ENCODE measurements at places on chromosomes 6 and 20.

GRCh38 chr20:3121955-3122610 is 37.6 kb upstream of the AVP start:
- DNase-seq, result no peak

- DNase-seq, result no peak
Measured at GRCh38 chr6:107661291-107661690, 162.8 kb downstream of the SCML4 start.

- DNase-seq, result no peak
Measured at GRCh38 chr20:51193066-51193772, 170.3 kb upstream of the KCNG1 start.

DNA sequence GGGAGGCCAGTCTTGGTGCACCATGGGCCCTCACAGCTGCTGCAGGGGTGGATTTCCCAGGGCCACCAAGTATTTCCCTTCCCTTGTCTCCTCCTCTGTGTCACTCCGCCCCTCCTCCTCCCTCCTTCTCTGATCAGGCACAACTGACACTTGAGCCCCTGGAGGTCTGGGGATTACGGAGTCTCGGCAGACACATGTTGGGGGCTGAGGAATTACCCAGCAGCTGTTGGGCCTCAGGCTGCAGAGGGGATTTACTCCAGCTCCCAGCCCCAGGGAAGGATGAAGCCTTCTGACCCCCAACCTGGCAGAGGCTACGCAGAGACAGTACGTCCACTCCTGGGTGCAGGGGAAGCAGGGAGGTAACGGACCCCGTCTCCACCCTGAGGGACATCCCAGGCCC is 420.5 kb upstream of the SULF2 start:
- no peak for DNase-seq

DNA sequence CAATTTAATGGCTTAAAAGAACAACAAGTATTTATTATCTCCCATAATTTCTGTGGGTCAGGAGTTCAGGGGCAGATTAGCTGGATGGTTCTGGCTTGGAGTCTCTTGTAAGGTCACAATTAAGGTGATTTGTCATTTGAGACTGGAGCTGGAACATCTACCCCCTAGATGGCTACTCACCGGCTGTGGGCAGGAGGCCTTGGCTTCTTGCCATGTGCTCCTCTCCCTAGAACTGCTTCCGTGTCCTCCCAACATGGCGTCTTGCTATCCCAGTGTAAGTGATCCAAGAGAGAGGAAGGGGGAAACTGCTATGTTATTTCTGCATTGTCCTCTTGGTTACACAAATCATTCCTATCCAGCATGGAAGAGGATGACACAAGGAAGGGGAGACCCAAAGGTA is 210.2 kb upstream of the ECI2 start:
- no peak for DNase-seq

GRCh38 chr6:146546443-146547043 is 2.9 kb downstream of the RAB32 start:
- no peak for DNase-seq

- DNase-seq, result no peak
Measured at GRCh38 chr6:142822842-142823241, 122.1 kb downstream of the HIVEP2 start.

GRCh38 chr20:63196768-63197470 is 19.0 kb downstream of the YTHDF1 start:
- no peak for DNase-seq

DNA sequence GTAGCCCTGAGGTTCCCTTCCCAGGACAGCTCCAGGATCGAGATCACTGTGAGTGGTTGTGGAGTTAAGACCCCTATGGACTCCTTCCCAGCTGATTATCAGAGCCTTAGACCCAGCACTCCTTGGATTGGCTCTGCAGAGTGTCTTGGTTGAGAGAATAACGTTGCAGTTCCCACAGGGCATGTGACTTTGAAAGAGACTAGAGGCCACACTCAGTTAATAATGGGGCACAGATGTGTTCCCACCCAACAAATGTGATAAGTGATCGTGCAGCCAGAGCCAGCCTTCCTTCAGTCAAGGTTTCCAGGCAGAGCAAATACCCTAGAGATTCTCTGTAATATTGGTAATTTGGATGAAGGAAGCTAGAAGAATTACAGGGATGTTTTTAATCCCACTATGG is 5.2 kb upstream of the BTN2A2 start:
- DNase-seq, result no peak

DNA sequence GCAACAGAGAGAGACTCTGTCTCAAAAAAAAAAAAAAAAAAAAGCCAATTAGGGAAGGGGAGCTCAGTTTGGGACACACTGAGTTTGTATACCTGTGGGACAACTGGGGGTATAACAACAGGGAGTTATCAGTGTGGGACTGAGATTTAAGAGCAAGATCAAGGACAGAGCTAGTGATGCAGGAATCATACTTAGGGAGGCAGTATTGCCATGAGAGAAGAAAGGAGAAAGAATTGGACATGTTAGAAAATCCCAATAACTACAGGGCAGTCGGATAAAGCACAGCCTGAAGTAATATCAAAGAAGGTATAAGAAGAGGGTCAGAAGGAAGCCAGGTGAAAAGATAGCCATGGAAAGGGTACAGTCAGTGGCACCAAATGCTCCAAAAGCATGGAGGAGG is 121.2 kb downstream of the PTPRT start:
- DNase-seq, result no peak

DNA sequence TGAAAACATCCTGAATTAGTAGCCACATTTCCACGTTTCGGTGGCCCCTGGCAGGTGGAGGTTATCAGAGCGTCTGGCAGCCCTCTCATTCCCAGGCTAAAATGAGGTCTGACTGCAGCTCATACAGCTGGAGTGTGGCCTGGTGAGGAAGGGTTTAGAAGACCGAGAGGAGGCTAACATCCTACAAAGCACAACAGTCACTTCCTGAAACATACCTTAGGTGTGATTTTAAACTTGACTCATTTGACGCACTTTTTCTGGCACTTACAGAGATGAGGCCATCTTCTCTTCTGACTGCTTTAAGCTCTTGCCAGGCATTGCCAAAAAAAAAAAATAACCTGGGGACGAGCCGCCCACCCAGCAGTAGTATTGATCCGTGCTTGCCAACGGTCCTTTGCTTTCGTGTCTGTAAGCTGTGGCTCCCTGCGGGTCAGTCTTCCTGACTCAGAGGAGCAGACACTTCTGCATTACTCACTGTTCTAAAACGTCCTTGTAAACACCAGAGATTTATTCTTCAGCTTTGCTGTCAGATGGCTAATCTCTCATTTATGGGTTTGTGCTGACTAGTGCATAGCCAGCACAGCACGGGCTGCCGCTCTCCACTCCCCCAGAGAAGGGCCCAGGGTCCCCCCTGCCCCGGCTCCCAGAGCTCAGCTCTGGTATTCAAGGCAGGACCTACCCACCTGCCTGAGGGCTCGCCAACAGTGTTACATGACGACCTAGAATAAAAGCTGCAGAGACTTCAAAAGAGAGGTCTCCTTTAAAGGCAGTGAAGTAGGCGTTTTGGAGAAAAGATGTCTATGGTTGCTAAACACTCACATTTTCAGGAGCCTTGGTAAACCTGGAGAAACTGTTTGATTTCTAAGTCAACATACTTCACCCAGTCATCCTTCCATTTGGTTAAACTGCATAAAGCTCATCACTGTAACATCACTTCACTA is 78.5 kb upstream of the FRMD1 start:
- no peak for DNase-seq

GRCh38 chr6:23087471-23087870 is 518.1 kb downstream of the HDGFL1 start:
- DNase-seq, result no peak

- no peak for DNase-seq
Measured at GRCh38 chr6:106170030-106170791, 84.1 kb downstream of the PRDM1 start.

DNA sequence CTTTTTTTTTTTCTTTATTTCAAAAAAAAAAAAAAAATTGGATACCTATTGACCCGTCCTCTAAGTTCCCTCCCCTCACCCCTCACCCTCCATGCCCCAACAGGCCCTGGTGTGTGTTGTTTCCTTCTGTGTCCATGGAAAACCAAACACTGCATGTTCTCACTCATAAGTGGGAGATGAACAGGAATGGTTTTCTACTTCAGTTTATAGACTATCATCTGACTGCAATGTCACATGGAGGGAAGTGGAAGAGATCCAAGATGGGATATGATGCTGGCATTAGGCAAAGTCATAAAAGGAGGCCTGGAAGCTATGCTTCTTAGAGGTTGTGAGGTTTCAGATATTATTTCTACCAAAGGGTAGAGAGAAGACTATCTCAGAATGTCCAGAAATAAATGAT is 237.5 kb downstream of the MAFB start:
- no peak for DNase-seq

DNA sequence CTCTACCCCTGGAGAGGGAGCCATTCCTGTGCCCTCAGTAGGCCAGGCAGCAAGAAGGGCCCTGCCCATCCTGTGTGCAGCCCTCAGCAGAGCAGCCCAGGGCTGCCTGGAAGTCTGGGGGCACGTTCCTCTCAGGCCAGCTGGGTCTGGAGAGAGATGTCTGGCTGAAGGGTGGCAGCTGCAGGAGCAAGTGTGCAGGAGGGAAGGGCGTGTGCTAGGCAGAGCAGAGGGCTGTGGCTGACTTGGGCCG is 62.7 kb downstream of the NOL4L start:
- no peak for DNase-seq

DNA sequence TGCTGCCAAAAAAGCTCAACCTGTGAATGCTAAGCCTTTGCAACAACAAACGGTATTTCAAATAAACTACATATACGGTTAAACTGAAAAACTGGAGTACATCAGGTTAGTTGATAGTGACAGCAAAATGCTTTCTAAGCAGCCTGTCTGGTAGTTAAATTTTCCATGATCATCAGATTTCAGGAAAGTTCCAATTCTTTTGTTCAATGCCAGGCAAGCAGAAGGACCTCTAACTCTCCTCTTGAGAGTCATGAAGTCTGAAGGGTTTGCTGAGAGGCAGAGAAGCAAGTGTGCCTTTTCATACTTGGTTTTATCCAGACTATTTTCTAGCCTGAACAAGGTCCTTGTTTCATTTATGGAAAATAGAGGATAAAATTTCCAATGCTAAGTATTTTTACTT is 4.5 kb downstream of the FLRT3 start:
- DNase-seq, result no peak

DNA sequence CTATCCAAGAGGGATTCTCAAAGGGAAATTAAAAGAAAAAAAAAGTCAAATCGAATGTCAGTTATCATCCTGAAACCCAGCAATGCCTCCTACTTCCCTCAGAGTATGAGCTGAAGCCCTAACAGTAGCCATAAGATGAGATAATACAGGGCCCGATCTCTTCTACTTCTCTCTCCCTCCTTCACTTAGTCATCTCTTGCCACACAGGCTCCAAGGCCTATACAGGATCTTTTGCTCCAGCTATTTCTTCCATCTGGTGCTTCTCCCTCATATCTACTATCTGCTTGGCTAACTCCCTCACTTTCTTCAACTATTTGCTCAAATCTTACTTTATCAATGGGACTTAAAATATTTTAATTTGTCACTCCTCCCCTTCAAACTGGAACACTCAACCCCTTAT is 215.3 kb downstream of the RNGTT start:
- no peak for DNase-seq

DNA sequence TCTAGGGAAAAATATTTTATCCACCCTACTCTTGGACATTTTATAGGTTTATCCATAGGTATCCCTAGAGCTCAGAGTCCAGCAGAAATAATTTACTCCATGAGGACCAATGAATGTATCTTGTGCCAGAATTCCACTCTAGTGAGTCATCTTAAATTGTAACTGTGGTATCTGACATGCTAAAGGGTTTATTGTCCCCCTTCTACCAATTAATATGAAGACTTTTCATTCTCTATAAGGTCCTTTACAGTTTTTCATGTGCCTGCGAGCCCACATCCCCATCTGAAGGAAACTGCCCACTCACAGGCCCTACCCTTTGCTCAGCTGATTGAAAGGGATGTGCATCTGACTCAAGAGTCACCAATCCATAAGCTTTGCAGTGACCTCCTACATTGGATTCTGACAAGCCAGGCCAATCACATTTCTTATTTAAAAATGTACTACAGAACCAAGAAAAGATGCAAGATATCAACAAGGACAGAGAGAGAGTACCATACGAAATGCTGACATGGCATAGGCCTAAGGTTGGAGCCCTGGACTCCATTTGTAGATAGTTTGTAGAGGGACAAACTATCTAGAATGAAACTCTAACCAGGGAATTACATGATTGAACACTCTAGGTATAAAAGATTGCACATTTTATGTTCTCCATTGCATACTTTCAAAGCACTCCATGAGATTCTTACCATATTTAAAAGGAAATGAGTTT is 93.4 kb upstream of the DEFB112 start:
- DNase-seq, result no peak

- DNase-seq, result peak; percentile 67
Measured at GRCh38 chr6:149934249-149935156, 7.3 kb upstream of the ULBP2 start.

DNA sequence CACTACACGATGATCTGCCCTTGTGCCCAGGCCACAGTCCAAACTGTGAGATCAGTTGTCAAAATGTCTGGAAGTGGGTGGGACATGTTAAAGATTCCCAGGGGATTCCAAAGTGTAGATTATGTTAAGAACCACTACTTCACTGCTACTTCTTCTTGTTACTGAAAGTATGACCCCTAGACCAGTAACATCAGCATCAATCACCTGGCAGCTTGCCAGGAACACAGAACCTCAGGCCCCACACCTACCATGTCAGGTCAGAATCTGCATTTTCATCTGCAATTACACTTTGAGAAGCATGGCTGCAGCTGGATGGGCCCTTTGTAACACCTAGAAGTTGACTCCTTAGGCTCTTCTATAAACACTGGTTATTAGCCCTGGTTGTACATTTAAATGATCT is 36.1 kb downstream of the RFPL4B start:
- DNase-seq, result no peak

DNA sequence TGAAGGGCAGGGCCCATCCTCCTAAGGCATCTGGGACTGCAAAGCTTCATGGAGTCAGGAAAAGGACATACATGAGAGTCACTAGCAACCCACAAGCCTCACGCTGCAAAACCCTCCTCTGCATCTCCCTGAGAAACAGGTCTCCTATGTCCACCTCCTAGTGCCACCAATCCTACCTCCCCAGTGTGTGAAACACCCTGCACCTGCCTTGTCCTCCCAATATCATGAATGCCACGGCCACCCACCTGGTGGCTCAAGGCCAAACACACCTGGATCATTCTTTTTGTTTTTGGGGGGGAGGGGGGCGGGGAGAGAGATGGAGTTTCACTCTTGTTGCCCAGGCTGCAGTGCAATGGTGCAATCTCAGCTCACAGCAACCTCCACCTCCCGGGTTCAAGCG is 90.5 kb downstream of the ZMYND8 start:
- no peak for DNase-seq

GRCh38 chr20:44910690-44911262 is 916 bp downstream of the PABPC1L start:
- no peak for DNase-seq

- DNase-seq, result no peak
Measured at GRCh38 chr20:64229507-64230061, 26.0 kb upstream of the PCMTD2 start.

All from CD4-positive, alpha-beta T cell treated with Interleukin-6 at 100 ng/mL for 8 hours (primary cell).